ENCODE measurements at places on chromosomes 3 and 15.
A peak's percentile ranks its signal among the peaks of the same experiment; 100 is the strongest.

- DNase-seq: no peak
Measured at GRCh38 chr3:156587760-156588069, 32.8 kb upstream of the SSR3 start.

GRCh38 chr3:98460220-98460619 lies 2.8 kb upstream of the OR5K1 start:
- DNase-seq: no peak

DNA sequence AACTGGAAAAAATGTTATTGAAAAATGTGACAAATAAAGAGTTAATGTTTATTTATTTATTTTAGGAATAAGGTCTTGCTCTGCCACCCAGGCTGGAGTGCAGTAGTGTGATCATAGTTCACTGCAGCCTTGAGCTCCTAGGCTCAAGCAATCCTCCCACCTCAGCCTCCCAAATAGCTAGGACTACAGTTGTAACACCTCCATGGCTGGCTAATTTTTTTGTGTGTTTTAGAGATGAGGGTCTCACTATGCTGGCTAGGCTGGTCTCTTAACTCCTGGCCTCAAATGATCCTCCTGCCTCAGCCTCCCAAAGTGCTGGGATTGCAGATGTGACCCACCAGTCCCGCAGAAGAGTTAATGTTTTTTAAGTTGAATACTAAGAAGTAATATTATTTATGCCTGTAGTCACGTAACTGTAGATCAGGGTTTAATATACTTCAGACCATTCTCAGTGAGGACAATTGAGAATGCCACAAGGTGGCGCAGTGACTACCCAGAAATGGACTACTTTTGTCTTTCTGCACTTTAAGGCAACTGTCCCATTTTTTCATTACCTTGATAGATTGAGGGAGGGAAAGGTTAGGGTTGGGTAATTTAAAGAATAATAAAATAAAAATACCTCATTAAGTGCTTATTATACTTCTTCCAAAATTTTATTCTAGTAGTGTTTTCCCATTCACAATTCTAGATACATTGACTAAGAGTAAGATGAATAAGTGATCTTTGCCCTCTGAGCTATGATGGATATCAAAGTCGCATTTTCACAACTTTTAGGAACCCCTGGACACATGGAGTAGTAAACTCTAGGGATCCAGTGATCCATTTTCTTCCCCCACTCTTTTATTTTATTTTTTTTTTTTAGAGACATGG lies 6.0 kb downstream of the MUC13 start:
- peak; percentile 30 for DNase-seq

DNA sequence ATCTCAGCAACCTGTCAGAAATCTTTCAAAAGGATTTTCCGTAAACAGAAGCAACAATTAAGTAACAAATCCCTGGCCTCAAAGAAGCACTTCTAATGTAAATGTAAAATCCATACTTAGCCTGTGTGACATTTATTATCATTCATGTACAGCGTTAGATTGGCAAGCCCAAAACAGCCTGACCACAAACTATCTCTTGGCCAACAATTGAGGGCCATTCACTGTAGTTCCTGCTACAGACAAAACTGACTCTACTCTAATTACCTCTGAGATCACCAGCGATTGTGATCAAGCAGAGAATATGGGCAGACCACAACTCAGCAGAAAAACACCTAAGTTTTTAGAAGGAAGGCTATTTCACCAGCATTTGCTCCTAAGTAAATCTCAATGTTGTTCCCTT lies 9.2 kb downstream of the SHQ1 start:
- no peak for DNase-seq

DNA sequence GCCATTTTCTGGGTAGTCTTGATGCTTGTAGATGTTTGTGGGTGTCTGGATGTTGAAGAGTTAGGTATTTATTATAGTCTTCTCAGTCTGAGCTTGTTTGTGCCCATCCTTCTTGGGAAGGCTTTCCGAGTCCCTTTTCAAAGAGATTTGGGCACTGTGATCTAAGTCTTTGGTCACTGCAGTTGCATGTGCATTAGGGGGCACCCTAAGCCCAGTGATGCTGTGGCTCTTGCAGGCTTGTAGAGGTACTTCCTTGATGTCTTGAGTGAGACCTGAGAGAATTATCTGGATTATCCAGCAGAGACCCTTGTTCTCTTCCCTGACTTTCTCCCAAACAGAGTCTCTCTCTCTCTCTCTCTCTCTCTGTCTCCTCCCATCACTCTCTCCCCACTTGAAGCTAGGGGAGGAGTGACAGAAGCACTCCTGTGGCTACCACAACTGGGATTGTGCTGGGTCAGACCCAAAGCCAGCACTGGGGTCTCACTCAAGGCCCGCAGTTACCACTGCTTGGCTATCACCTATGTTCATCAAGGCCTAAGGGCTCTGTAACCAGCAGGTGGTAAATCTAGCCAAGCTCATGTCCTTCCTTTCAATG lies 68.5 kb downstream of the TMCO5A start:
- DNase-seq: no peak

- DNase-seq: no peak
Measured at GRCh38 chr3:126126811-126127431, 43.0 kb upstream of the SLC41A3 start.

GRCh38 chr15:97456521-97457202 lies 503.8 kb upstream of the ARRDC4 start:
- no peak for DNase-seq

DNA sequence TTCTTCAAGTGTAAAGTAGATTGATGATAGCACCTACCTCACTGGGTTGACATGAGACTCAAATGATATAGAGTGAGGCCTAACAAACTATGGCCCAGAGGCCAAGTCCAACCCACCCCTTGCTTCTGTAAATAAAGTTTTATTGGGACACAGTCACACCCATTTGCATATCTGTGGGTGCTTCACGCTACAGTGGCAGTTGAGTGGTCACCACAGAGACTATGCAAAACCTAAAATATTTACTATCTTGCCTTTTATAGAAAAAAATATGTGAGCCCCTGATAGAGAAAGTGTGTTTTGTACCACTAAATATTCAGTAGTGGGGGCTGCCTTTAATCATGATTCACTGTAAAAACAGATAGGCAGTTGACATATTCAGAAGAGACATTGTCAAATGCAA lies 38.0 kb downstream of the ACAN start:
- no peak for DNase-seq

GRCh38 chr15:59313641-59314332 lies 58.9 kb downstream of the MYO1E start:
- no peak for DNase-seq

- DNase-seq: no peak
Measured at GRCh38 chr3:122880624-122881023, 85.8 kb downstream of the SLC49A4 start.

DNA sequence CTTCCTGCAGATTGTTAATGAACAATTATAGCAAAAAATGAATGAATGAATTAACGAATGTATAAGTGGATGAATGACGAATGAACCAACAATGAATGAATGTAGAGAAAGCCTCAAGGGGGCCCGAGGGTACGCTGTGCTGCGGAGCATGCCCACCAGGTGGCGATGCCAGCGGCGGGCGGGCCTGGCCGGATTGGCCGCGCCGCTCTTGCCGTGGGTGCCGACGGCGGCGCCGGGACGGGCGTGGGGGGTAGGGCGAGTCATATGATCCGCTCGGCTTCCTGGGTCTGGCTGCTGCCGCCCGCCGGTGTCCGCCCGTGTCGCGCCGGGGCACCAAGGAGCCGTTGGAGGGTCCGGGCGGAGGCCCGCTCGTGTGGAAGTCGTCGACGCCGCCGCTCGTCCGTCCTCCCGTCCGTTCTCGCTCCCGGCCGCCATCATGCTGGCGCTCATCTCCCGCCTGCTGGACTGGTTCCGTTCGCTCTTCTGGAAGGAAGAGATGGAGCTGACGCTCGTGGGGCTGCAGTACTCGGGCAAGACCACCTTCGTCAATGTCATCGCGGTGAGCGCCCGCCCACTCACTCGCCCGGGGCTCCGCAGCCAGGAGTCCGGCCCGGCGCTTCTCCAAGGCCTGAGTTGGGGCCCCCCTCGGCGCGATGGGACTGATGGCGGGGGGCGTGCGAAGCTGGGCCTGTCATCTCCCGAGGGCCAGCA lies at the start of gene ARL8B:
Gene ARL8B (plus strand): TSS at position 263 of the 711 bp plus-strand sequence. CDS start 174 bp downstream, at position 437.
- peak; percentile 81 for DNase-seq

DNA sequence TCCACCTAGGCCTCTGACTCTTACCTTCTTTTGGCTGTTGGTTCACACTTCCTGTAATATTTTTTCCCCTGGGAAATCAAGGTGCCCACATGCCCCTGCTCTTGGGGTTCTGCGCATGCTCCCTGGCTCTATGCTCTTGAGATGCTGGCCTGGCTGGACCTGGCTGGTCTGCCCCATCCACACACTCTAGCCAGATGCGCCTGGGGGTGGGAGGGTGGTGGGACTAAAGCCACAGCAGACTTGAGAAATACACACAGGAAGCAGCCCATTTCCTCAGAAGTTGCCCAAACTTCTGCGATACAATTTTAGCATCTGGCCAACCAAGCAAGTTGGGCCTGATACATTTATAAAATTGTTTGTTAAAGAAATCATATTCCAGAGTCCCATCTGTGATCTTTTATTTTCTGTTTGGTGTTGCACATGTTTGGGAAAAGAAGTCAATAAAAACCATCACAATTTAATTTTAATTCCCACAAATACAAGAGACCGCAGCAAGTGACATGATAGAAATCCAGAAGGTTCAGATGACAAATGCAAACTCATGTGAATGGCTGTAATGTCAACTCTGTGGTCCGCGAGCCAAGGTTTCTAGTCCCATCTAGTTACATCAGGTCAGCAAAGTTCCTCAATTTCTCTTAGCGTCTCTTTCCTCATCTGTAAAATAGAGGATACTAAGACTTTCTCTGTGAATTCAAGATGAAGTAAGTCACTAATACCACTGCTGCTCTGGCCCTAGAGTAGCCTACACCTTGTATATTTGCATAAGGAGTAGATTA lies 55.9 kb upstream of the MEF2A start:
- DNase-seq: no peak

DNA sequence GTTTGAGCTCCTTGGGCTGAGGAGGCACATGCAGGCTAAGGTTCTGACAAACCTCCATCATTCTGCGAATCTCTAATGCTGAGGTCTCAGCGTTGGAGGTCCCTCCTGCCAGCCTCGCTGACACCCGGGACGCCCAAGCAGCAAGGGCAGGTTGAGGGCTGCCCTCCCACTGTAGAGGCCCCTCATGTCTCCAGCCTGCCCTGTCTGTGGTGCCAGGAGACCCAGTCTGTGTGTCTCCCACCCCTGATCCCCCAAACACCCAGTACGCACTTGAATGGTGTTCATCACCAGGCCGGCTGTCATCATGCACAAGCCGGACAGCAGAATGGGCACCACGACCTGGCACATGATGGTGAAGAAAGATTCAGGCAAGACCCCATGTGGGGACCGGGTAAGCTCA lies 27.8 kb downstream of the SLC41A3 start:
- no peak for DNase-seq

DNA sequence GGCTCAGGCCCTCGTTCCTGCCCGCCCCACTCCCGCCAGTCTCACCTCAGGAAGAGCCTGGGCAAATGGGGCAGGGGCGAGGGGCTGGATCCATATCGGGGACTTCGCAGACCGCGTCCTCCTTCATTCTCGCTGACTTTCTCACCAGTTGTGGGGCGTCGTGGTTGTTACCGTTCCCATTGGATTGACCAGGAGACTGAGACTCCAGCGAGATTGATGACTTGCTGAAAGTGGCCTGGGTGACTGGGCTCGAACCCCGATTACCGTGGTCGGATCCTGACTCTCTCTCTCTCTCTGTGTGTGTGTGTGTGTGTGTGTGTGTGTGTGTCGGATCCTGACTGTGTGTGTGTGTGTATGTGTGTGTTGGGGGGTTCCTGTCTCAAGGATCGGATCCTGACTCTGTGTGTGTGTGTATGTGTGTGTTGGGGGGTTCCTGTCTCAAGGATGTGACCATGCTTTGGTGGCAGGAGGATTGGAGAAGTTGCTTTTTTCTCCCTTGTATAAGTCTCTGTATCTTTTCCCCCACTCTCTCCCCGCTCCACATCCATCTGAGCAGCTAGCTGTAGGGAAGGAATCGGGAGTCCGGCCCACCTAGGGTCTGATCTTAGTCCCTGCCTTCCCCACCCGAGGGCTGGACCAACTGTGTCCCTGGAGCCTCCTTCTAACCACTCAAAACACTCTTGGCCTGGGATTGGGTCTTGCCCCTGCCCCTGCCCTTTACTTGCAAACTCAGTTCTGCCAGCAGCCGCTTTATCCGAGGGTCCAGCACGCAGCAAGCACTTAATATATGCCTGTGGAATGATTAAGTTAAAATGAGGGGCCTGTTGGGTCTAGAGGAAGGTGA lies 603 bp downstream of the PLEKHO2 start:
- no peak for DNase-seq
